ENCODE measurements at places on chromosomes 5 and 9.

- no peak for DNase-seq
These were observed 141.6 kb downstream of the INSYN2B start for GRCh38 chr5:169838688-169839087.

GRCh38 chr5:99928490-99928889, 606.7 kb upstream of the FAM174A start:
- no peak for DNase-seq

- no peak for DNase-seq
These were observed 93.0 kb upstream of the DAB2 start for GRCh38 chr5:39517800-39518199.

GRCh38 chr9:83986765-83987401, 6.3 kb downstream of the RMI1 start:
- DNase-seq, result no peak

GRCh38 chr9:112777914-112778313, 27.4 kb downstream of the SNX30 start:
- DNase-seq, result no peak

DNA sequence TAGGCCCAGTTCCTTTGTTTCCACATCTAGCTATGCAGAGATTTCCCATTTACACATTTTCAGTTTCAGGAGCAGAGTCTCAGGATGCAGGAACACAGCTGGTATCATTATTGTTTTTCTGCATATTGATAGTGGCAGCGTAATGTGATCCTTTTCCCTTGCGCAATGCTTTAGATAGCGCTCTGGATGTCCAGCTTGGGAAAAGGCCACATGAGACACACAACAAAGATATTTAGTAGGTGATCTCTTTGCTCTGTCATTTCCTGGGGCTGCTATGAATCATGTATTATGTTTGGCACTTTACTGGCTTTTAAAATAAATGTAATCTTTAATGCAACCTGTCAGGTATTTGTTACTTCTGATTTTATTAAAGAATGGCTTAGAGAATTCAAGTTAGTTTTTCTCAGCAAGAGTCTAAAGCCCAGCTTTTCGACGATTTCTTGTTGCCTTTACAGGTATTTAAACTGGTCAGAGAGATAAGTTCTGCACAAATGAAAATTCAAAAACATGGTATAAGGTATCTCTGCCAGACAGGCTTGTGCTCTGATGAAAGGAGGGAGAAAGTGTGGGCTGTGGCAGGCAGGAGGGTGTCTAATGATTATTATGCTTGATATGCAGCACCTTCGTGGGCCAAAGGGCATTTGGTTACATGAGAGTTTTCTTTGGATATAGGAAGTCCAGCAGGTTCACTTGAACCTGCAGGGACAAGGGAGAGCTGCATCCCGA, 42.2 kb downstream of the PTTG1 start:
- no peak for DNase-seq

DNA sequence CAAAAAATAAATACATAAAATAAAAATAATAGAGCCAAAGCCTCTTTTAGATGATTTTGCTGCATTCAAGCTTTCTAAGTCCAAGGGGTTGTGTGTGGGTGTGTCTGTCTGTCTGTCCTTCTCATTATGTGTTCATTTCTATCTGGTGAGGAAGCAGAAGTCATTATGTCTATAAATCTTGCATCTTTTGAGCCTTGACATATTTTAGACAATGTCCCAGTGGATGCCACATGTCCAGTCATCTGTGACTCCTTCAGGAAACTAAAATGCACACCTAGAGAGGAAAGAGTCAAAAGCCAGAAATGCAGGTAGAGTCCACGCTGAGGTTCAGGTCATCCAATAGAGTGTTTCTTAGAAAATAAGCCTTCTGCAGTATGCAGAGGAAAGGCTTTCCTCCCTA, 80.9 kb downstream of the GALNT10 start:
- DNase-seq, result no peak

- no peak for DNase-seq
These were observed 72.6 kb downstream of the ENTREP1 start for GRCh38 chr9:69397384-69398214.

- no peak for DNase-seq
These were observed 66.9 kb downstream of the EBF1 start for GRCh38 chr5:159032656-159033350.

DNA sequence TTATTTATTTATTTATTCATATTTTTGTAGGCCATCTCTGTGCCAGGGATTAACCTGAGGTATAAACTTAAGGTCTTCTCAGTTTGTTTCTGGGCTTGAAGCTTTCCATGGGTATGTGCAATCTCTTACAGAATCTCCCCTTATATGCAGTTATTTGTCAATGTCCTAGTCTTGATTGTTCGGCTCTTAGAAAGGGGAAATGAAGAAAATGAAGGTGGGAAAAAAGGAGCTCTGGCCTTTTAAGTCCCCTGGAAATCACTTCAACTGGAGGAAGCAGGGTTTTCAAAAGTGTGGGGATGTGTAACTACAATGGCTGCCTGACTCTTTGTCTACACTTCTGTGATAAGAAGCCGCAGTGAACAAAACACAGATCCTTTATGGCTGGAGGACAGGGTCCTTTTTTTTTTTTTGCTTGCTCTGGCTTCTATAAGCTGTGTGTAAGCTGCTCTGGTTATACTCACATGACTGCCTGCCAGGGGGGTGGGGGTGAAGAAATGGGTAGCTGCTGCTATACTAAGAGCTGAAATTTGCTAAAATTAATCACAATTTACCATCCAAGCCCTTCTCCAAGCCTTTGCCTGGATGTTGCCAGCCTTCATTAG, 33.7 kb downstream of the CENPP start:
- DNase-seq, result no peak

DNA sequence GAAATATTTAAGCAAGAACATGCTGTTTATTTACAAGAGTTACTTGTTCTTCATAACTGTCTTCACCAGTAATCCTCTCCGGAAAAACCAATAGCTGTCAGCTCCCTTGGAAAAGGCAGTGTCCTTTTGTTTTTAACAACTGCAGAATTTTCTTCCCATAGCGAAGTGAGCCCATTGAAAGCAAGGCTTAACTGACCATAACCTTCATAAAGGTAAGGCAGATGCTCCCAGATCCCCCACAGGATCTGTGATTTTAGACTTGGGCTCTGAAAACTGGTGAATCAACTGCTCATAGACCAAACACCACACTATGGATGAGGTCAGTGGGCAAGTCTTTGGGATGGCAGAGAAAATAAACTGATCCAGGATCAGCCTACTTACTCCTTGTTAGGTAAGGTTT, 155.0 kb downstream of the GLIS3 start:
- DNase-seq, result no peak

- DNase-seq, result no peak
These were observed 145.2 kb downstream of the EDIL3 start for GRCh38 chr5:84239494-84239893.

GRCh38 chr9:94922098-94922607, 195.7 kb downstream of the AOPEP start:
- DNase-seq, result peak; percentile 76

DNA sequence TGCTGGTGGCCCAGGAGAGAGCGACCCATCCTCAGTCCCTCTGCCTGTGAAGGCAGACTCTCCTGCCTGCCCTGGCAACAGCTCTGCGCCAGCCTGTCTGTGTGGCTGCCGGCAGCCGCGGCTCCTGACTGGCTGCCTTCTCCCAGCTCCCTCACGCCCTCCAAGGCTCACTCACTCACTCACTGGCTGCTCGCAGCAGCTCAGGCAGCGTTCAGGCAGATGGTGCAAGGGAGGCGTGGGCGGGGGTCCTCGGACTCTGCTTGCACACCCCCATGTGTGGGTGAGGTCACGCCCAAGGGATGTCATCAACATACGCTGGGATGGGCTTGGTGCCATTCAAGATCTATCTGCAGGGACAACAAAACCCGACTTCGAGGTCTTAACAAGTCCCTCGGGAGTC, 66.7 kb downstream of the DAB2IP start:
- DNase-seq, result peak; percentile 81

DNA sequence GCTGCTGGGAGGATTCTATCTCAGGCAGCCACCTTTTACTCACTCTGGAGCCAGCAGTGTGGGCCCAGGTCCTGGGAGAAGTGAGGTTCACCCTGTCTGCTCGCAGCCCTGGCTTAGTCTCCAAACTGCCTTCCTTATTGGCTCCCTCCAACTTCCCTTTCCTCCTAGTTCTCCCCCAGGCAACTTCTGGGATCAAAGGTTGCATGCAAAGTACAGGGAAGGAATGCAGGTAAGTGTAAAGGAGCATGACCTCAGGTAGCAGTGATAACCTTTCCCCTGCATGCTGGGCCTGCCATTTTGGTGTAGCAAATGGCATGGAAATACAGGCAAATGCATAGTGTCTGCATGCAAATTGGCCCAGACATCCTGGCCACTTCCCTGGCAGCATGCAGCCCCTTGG, 53.8 kb upstream of the ARAP3 start:
- no peak for DNase-seq

- DNase-seq, result no peak
These were observed 41.9 kb downstream of the SETX start for GRCh38 chr9:132312873-132313272.

- no peak for DNase-seq
These were observed 201.0 kb downstream of the OSTF1 start for GRCh38 chr9:75289332-75289731.

- DNase-seq, result no peak
These were observed 138.6 kb upstream of the RAD23B start for GRCh38 chr9:107144475-107144874.

GRCh38 chr5:66828548-66829357, 232.6 kb downstream of the MAST4 start:
- DNase-seq, result peak; percentile 18

DNA sequence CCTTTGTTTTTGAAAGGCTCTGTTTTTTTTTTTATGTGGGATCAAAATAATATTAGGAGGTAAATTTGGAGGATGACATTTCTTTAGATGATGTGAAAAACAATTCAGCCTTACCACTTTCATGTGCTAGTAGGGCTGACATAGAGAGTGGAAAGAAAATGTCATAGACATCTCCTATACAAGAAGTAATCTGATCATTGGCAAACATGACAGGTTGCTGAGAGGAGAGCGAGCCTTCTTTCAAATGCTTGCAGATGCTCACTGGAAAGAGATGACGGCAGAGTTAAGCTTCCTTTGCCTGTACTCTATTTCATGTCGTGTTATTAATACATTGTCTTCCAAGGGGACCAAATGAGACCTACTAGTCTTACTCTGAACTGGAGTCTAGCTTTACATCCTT, 160.1 kb upstream of the DAP start:
- DNase-seq, result no peak

DNA sequence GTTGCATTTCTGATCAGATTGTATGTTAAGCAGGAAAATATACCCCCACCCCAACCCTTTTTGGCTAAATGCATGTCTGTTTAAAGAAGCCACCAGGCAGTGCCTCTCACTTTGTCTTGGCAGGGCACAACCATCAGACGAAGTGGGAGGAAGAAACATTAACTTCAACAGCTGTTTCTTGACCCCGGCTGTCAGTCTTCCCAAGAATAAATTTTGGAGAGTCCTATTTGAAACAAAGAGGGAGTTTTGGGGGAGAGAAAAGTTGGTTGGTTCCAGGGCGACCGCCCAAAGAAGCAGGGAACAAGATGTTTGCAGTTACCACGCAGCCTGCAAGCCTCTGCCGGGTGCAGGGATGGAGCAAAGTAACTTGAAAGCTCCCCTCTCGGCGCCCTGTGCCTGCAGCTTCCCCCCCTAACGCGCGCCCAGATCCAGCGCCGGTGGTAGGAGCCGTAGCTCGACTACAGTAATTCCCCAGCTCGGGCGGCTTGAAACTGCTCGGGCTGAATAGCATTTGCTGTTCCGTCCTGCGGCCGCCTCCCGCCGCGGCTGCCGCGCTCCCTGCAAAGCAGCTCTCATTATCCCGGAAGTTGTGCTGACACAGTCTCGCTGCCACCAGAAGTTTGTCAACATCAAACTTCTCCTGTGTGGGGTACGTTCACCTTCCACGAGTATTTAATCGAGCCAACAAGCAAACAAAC, 100.7 kb upstream of the SSBP2 start:
- DNase-seq, result peak; percentile 96

- no peak for DNase-seq
These were observed 530.0 kb downstream of the SEMA5A start for GRCh38 chr5:9015937-9016270.

DNA sequence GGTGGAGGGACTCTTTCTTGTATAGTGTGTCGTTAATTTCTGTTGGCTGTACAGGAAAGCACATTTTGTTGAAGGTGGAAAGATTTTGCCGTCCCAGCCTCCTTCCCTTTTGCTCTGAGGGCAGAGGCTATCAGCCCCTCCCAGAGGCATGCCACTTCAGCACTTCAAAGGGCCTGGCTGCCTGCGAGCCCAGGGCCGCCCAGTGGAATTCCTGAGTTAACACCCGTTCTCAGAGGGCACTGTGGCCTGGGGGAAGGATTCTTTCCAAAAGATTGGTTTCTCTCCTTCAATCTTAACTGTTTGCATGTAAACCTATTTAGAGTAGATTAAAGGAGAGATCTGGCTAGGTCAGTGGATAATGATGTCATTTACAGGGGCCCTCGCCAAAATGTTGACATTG, 238.6 kb downstream of the FANCC start:
- DNase-seq, result no peak

DNA sequence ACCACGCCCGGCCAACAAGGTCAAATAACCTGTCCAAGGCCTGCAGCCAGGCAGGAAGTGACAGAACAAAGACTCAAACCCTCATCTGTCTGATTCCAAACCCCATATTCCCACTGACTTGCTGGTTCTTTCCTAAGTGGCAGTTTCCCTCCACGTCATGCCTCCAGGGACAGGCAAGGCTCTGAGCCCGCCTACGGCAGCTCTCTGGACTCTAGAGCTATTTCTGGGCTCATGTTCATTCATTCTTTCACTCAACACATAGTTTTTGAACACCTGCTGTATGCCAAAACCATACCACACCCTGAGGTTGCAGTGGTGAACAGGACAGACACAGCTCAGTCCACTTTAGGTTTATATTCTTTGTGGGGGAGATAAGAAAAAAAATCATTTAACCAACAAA, 5.2 kb upstream of the FBP1 start:
- DNase-seq, result no peak

DNA sequence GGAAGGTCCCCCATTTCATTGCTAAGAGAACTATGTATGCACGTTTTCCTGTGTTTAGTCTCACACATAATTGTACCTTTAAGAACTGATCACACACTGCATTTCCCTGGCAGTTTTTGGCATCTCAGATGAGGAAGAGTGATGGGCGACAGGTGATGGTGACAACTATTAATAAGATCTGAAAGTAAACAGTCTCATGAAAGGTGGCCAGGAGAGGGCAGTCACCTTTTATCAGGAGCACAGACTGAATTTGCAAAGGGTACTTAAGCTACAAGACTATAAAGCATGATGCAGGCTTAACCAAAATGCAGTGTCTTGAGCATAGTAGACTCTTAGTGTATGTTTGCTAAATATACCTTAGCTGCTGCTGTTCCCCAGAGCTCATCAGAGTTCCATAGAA, 91.5 kb downstream of the GHR start:
- no peak for DNase-seq

DNA sequence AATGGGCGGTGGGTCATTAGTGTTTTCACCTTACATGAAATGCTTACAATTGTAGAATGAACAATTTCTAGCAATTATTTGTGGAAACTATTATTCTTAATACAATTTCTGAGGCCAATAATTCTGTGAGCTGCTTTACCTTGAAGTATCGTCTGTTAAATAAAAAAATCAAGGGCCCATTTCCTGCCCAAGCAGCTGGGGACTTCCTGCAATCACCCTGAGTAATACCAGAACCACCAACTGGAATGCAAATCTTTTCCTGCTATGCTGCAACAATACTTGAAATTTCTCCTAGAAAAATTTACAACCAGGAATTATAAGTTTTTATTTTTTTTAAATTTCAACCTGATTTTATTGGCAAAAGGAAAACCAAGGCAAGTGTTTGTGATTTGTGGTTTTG, 52.6 kb downstream of the ADAMTS16 start:
- no peak for DNase-seq

- peak; percentile 71 for DNase-seq
These were observed 29.8 kb upstream of the ALDOB start for GRCh38 chr9:101465326-101465915.

GRCh38 chr5:180797256-180798192, 5.1 kb downstream of the MGAT1 start:
- DNase-seq, result no peak
